Islet precursor cell (in vitro differentiated cells): ENCODE measurements at places on chromosomes 5 and 9.

DNA sequence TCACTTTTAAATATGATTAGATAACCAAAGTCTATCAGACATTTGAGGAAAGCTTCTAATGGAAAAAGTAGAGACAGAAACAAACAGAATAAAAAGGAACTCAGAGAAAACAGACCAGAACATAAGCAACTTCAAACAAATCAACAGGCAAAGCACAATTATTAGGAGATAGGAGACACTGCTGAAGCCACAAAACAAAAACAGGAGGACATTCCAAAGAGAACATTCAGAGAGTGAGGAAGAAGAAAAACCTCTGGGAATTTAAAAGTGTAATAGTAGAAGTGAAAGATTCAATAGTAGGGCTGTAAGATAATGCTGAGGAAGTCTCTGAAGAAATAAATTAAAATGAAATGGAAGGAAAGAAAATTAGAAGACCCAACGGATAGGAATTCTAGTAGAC is 83.2 kb upstream of the TBCA start:
- no peak for DNase-seq

DNA sequence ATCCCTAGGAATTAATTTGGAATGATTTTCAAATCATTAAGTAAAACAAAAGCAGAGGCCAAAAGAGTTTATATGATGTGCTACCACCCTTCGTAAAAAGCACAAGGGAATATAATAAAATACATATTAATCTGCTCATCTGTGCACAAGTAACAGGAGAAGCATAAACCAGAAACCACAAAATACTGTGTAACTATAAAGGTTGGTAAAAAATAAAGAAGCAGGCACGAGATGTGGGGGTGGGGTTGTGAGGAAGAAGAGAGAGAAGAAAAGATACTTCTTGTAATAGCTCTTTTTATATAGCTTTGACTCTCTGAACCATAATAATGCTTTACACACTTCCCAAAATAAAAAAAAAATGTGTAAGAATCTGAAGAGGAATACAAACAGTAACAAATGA is 214.9 kb upstream of the EFNA5 start:
- DNase-seq = no peak

DNA sequence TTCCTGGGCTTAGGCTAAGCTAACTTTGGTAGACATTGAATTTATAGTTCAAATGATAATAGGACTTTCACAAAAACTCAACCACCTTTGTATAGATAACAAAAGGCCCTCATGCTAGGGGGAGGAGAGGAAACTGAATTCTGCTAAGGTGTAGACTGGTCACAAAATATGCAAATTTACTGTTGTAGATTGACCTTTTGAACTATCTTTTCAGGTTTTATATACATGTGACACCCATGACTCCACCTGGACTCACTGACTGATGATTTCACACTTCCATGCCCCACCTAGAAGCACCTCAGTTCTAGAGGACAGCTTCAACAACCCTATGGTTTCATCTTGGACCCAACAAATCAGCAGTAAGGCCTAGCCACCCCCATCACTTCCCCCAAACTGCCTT is 165.7 kb downstream of the CEMIP2 start:
- DNase-seq = no peak

GRCh38 chr5:77280036-77280435 is 69.6 kb downstream of the PDE8B start:
- no peak for DNase-seq

GRCh38 chr9:87445646-87446045 is 52.0 kb upstream of the DAPK1 start:
- DNase-seq = no peak

GRCh38 chr9:94767331-94768072 is 41.0 kb downstream of the AOPEP start:
- DNase-seq = no peak

- no peak for DNase-seq
Observed at GRCh38 chr9:2610985-2611384, 10.6 kb upstream of the VLDLR start.
